ENCODE measurements at places on chromosomes 12 and 14. TPM values are rescaled to one million over a fixed set of nuclear protein-coding genes. Genes with fewer than 3 reads are reported as not detected.

The NGB gene
- total RNA-seq: not detected

The RBP5 gene
- 0.12 TPM for total RNA-seq

The GALNT9 gene
- 1.2 TPM for total RNA-seq

The NPFF gene
- total RNA-seq: not detected

The SERPINA10 gene
- under 0.01 TPM for total RNA-seq

The NTF3 gene
- not detected for total RNA-seq

The SFSWAP gene
- 26.7 TPM for total RNA-seq

The RPS6KL1 gene
- total RNA-seq: 1.1 TPM

The CLEC2B gene
- total RNA-seq: 13.9 TPM

The CLEC9A gene
- not detected for total RNA-seq

The IKZF4 gene
- total RNA-seq: 1.5 TPM

The TC2N gene
- 0.77 TPM for total RNA-seq

The TMEM119 gene
- 61.6 TPM for total RNA-seq

The LRTM2 gene
- total RNA-seq: not detected

The CLEC2A gene
- not detected for total RNA-seq

The BDKRB1 gene
- total RNA-seq: 19.8 TPM

The OS9 gene
- 276 TPM for total RNA-seq

The BCAT1 gene
- 243 TPM for total RNA-seq

The CTDSP2 gene
- total RNA-seq: 56.1 TPM

The INHBC gene
- total RNA-seq: not detected

The PRKD1 gene
- 8.3 TPM for total RNA-seq

The TAS2R10 gene
- total RNA-seq: 0.50 TPM

The DDX55 gene
- total RNA-seq: 24.2 TPM

The UNC79 gene
- total RNA-seq: under 0.01 TPM

The PTPRR gene
- total RNA-seq: 2.2 TPM

The RASAL1 gene
- total RNA-seq: not detected

The DAD1 gene
- 233 TPM for total RNA-seq

The ITGB7 gene
- total RNA-seq: 0.77 TPM

The HSP90B1 gene
- total RNA-seq: 1,767 TPM

The WASHC3 gene
- total RNA-seq: 102 TPM

Measured in uterine smooth muscle cell (primary cell).